ENCODE measurements at places on chromosomes 6 and 20.

DNA sequence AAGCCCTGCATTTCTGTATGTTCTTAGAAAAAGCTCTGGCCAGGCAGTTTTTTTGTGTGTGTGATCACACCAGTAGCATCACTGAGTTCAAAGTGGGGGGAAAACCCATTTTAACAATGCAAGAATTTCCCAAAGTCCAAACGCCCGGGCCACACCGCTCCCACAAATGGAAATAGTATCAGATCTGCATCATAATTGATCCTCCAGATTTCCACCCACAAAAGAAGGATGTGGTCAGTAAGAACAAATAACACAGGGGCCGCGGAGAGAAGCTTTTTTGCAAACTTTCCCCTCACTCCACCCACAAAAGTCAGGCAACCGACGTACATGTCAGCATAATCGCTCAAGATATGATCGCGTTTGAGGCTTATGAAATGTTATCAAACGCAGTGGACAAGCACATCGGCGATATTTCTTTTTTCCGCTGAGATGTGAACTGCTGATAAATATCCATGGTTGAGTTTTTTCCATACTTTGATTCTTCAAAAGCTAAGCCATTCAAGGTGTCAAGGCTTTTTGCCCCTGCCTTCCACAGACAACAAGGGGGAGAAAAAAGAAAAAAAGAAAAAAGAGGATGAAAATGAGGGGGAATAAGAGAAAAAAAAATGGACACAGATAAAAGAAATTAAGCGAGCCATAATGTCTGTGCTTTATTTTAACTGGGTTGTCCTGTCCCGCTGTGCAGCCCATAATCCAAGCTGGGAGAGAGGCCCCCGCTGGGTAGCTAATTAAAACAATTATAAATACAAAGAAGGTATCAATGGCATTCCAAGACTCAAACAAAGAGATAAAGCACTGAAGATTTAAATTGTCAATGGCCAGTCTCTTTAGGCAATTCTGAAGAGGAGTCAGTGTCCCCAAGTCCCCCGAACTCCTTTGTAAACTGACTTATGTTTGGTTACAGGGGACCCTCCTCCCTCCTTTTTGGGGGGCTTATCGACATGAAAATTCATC, 143.5 kb downstream of the ZFP64 start:
- no peak for DNase-seq

GRCh38 chr6:2891768-2892170, 11.3 kb downstream of the SERPINB9 start:
- DNase-seq: no peak

- no peak for DNase-seq
Observed at GRCh38 chr6:143140767-143141166, 80.1 kb downstream of the AIG1 start.

GRCh38 chr6:26359765-26360164, 5.2 kb upstream of the BTN3A2 start:
- DNase-seq: no peak

GRCh38 chr6:149318581-149319286, 1.2 kb downstream of the TAB2 start:
- no peak for DNase-seq

- no peak for DNase-seq
Observed at GRCh38 chr6:49935387-49935786, 28.6 kb downstream of the DEFB114 start.

DNA sequence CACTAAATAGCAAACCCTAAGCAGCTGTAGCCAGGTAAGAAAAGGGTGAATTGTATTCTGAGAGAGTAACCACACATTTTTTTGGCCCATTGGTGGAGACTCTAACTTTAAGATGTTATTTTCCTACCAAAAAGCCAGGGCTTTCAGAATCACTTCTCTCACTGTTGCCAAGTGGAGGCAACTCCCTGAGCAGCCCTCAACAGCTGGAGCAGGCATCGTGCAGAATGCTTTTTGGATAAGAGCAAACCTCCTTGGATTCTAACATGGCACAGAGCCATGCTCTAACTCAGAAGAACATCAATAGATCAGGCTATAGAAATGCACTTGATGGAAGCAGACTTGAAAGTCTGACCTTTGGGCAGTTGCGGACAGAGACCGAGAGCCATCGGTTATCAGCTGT, 722.2 kb upstream of the CHD6 start:
- no peak for DNase-seq

- no peak for DNase-seq
Observed at GRCh38 chr6:141041596-141042087, 1091.1 kb upstream of the GJE1 start.

GRCh38 chr6:75486850-75487518, 6.6 kb downstream of the FILIP1 start:
- no peak for DNase-seq

DNA sequence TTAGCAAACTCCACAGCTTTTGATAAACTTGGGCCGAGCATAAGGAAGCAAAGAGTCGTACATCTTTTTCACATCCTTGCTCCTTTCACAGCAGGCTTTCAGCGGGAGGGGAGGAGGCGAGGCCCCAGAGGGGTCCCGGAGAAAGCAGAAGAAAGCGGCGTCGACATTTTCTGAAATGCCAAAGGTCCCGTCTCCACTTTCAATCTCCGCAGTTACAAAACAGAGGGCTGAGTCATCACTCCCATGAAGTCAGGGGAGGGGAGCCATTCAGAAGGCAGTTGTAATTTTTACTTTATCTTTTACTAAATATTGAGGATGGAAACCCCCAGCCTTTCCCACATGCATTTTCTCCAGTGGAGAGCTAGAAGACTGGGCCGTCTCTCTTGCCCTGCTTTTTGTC, 174.2 kb upstream of the THBS2 start:
- DNase-seq: no peak
